Sciatic nerve (tissue), 2 donors: ENCODE measurements at places on chromosomes 12 and 14.

GRCh38 chr12:79247494-79247893 lies 382.9 kb downstream of the SYT1 start:
- no peak for DNase-seq

DNA sequence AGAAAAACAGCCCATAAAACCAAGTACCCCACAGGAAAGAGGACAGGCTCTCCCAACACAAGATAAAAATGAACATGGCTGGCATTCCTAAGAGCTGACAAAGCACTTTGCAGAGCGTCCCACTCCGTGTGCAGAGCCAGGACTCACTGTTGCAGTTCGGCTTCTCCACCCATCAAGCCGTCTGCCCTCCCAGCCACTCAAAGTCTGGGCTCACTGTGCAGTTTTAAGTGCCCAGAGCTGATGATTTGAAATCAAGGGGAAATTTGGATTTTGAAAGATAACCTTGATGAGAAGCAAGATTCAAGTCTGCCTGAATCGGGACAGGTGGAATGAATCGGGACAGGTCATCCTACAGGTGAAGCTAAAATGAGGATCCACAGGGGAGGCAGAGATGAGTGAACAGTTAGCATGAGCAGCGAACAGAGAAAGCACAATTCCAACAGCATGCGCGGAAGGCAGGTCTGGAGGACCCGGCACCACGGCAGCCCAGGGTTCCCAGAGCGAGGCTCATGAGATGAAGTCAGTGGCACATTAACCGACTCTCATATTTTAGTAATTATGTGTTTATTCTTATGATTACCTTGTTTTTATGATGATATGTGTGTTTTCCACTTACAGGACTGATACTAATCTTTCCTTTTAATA lies 39.8 kb upstream of the GPR68 start:
- DNase-seq = no peak

DNA sequence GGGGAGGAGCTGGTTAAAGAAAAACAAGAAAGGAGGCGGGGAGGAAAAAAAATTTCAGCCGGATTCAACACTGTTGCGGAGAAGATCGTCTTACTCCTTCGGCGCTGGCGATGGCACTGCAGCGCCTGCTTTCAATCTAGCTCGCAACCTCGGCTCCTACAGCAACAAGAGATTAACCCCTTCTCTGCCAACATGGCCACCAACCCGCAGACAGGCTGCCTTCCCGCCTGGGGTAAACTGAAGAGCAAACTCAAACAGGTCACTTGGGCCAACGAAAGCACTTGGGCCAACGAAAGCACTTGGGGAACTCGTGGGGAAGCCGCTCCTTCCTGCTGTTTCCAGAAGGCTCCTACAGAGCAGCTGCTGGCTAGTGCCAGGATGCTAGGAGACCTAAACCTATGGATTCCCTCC lies 73.7 kb downstream of the CIT start:
- peak; percentile 62 for DNase-seq

DNA sequence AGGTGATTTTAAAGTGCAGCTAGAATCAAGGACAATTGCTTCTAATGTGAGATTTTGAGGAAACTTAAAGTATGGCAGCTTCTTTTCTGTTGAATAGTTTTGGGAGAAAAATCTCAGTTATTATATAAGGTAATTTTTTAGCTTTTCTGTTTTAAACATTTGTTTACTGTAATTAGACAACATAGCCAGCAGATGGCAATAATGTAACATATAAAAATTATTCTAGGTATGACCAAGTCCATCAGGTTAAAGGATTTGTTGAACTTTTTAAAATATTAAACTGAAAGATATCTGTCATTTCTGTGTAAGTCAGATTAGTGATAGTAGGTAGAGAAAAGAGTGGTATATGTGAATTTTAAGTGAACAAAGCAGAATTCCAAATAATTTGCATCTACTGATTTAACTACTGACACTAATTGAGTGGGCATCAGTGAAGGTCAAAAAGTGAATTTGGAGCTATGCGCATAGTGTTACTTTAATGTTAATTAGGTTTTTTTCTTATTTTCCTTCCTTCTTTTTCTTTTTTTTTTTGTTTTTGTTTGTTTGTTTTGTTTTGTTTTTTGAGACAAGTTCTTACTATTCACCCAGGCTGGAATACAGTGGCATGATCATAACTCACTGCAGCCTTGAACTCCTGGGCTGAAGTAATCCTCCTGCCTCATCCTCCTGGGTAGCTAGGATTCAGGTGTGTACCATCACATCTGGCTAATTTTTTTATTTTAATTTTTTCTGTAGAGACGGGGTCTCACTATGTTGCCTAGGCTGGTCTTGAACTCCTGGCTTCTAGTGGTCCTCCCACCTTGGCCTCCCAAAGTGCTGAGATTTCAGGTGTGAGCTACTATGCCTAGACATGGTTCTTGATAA lies 18.6 kb downstream of the PRORP start:
- no peak for DNase-seq

DNA sequence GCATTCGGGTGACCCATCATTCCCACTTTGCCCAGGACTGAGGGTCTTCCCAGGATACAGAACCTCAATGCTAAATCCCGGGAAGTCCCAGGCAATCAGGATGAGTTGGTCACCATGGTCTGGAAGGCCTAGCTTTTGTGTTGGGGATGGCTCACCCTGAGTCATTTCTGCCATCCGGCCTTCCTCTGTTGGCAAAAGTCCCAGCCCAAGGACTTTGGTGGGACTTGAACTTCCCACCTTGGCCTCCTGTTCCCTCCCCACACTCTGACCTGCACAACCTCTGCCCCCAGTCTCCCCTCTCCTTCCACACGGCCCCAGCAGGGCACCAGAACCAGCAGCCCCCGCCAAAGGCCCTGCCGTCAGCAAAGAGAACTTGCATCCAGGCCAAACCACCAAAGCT lies 24.6 kb upstream of the NCOR2 start:
- no peak for DNase-seq

DNA sequence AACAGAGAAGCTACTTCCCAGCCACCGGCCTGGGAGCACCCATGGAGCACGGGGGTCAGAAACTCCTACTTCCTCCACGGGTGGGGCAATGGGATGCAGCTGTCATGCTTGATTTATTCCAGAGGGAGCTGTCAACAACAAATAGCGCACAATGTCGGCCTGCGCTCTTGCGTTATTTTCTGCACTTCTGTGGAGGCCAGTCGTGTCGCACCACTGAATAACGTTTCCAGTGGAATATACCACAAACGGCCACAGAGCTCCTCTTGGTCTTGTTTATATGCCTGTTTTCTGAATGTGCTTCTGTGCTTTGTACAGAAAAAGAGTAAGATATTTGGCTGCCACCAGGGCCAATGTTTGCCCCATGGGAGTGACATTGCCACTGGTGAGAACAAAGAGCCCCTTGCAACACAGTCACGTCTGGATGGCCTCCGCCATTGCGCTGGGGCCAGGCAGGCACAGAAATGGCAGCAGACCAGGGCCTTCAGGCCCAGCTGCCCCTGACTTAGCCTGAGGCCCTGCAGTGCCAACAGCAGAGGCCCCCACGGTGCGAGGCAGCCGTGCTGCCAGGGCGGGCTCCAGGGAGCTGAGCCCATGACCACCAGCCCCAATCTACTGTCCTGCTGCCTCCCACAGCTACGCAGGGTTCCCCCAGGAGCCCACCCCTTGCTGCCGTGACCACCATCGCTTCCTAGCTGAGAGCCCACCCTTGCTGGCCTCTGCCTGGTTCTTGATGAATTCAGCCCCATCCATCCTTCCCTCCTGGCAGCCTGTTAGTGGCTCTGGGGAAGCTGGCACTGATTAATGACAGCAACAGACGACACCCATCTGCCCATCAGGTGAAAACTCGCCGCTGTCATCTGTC lies 28.9 kb upstream of the TMEM179 start:
- DNase-seq = no peak

DNA sequence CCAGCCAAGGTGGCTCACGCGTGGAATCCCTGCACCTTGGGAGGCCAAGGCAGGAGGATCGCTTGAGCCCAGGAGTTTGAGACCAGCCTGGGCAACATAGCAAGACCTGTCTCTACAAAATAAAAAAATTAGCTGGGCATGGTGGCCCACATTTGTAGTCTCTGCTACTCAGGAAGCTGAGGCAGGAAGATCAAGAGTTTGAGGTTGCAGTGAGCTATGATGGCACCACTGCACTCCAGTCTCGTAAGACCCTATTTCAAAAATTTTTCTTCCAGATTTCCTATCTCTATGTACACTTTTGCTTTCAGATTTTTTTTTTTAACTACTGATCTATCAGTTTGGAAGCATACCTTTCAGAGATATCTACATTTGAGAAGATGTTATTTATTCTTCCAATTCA lies 15.3 kb downstream of the SNX6 start:
- no peak for DNase-seq

DNA sequence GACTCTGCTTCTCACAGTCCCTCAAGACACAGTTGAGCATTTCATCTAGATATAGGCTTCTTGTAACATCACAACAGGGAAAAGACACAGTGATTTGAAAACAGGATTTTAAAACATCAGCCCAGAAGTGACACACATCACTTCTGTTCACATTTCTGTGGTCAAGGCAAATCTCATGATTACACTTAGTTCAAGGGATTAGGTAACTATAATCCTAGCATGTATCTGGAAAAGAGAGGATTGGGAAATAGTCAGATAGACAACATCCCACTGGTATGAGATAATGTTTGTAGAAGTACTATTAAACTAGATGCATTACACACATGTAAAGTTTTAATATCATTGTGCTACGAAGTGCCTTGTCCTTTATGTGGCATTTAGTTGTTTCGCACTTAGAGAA lies 252.6 kb upstream of the PRKD1 start:
- DNase-seq = no peak

- no peak for DNase-seq
These were observed 14.2 kb upstream of the LRIG3 start for GRCh38 chr12:58934528-58934927.

DNA sequence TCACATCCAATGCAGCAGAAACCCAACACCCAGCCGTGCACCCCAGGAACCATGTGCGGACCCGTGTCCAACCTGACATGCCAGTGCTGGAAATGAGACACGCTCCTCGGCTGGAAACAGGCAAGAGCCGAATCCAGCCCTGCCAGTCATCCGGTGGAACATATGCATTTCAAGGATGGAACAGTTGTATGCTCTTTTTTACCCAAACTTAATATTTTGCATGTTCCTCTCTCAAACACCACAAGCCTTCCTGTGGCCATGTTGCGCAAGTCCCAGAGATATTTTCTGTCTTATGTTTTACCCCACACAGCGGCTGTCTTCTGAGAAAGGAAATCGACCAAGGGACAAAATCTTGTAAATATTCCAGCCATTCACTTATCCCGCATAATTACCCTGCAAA lies 196.9 kb downstream of the BCL11B start:
- no peak for DNase-seq

DNA sequence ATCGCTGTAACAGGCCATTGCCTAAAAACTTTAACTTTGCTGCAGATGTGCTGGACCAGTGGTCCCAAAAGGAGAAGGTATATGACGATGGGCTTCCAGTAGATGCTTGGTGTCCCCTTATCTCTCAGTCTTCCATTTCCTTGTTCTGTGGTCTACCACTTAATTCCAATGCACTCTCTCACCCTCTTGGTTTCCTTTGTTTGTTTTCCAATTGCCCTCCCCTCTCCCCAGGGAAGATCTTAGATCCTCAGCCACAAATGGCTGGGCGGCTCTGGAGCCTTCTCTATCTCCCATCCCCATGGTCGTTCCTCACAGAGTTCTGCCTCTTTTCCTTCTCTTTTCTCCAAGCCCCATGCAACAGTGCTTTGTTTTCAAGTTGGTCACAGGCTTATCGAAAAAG lies 584 bp downstream of the ACSM4 start:
- no peak for DNase-seq

DNA sequence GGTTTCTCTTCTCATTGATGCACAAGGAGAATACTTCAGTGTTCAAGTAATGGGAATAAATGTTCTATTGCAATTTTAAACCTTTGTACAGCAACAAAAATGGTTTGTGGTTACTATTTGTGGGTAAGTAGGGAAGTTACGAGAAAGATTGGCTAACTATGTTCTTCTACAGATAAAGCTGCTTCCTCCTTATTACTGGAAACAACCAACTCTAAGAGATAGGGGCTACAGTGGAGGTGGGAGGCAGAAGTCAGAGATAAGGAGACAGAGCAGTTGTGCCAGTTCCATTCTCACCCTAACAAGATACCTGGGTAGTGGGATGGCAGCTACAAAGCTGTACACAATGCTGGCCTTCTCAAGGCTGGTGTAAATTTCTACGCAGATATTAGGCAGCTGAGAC lies 16.2 kb downstream of the NOXRED1 start:
- no peak for DNase-seq

GRCh38 chr14:31703056-31703455 lies 141.9 kb downstream of the NUBPL start:
- DNase-seq = no peak

GRCh38 chr14:64409126-64409920 lies 21.2 kb downstream of the MTHFD1 start:
- no peak for DNase-seq

- DNase-seq = no peak
These were observed 30.0 kb downstream of the HVCN1 start for GRCh38 chr12:110658878-110659277.

DNA sequence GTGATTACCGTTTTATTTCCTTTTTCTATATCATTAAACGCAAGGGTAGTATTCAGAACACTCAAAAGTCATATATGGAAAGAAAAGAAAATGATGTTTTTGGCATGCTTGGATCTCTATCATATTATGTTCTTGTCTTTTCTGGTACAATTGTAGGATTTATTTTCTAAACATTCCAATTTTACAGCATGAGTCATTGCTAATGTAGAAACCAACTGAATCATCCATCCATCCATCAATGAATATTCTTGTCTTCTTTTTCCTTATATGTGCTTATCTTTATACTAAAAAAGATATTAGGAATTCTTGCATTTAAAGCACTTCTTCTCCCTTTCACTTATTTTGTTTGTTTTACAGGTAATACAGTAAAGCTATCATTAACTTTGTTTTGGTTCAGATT lies 20.4 kb upstream of the AMIGO2 start:
- DNase-seq = no peak

DNA sequence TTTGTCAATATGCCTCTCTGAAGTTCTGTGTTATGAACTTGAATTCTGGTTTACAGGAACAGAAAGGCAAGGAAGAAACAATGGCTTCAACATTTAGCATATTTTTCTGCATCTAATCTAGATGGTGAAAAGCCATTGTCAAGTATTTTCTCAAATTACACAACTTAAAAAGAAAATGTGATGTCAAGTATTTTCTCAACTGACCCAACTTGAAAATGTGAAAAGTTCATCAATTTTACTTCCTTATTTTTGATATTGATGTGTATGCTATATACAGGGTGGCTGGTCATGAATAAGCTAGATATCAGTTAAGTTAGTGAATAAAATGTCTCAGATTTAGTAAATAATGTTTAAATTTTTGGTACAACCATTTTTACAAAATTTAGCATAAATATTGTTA lies 196.7 kb downstream of the ALX1 start:
- DNase-seq = no peak

GRCh38 chr12:77161944-77162343 lies 96.6 kb upstream of the E2F7 start:
- DNase-seq = no peak
